ENCODE measurements at places on chromosomes 1 and 21.

- DNase-seq: no peak
Measured at GRCh38 chr1:85278853-85279314, 2.5 kb upstream of the BCL10 start.

DNA sequence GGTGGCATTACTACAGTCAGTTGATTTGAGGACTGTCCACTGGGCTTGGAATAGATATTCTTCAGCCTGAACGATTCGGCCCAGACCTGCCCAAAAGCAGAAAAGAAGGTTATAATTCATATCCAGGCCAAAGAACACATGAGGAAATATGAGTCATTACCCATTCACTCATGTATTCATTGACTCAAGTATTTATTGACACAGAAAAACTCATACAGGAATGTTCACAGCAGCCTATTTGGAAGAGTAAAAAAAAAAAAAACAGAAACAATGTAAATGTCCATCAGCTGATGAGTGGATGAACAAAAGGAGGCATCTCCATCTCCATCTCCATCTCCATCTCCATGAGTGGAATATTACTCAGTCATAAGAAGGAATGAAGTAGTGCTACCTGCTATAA, 15.9 kb downstream of the ZMYND12 start:
- DNase-seq: no peak

- no peak for DNase-seq
Measured at GRCh38 chr1:41448821-41449220, 35.7 kb downstream of the EDN2 start.

DNA sequence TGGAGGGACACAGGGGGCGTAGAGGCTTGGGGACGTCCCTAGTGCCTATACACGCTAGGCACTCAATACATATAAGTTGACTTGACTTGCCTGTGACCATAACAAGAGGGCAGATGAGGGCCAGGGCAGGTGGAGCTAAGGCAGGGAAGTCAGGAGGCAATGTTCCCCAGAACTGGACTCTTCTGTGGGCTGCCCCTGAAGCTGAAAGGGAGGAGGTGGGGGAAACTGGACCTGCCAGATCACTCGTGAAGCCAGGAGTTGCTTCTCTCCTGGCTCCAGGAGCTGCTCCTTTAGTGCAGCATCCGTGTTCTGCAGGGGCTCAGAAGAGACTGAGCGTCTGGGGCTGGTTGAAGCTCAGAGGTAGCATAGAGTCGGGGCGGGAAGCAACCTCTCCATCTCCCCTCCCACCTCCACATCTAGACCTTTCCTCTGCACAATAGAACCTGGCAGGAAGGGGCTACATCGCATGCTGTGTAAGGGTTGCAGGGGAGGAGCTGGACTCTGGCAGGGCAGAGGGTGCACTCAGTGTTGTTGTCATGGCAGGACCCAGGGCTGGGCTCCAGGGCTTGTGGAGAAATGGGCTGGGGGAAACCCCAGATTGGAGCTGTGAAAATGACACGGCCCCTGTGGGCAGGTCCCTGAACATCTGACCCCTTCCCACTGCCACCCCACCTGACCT, 2.9 kb upstream of the SEMA4A start:
- no peak for DNase-seq

DNA sequence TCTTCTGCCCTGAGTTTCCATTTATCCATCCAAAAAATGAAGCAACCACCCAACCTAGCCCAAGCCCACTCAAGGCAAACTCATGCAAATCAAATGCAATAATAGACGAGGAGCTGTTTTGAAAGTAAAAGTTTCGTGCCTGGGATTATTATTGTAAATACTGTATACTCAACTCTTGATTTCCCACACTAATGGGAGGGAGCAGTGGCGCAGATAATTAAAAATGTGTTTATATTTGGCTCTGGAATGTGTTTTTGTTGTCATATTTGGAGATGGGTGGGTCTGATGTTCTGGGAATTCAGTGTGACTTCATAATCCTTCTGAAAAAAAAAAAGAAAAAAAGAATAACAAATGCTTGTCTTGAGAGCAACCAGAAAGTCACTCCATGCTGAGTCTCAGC, 52.5 kb downstream of the KLHDC7A start:
- DNase-seq: no peak

DNA sequence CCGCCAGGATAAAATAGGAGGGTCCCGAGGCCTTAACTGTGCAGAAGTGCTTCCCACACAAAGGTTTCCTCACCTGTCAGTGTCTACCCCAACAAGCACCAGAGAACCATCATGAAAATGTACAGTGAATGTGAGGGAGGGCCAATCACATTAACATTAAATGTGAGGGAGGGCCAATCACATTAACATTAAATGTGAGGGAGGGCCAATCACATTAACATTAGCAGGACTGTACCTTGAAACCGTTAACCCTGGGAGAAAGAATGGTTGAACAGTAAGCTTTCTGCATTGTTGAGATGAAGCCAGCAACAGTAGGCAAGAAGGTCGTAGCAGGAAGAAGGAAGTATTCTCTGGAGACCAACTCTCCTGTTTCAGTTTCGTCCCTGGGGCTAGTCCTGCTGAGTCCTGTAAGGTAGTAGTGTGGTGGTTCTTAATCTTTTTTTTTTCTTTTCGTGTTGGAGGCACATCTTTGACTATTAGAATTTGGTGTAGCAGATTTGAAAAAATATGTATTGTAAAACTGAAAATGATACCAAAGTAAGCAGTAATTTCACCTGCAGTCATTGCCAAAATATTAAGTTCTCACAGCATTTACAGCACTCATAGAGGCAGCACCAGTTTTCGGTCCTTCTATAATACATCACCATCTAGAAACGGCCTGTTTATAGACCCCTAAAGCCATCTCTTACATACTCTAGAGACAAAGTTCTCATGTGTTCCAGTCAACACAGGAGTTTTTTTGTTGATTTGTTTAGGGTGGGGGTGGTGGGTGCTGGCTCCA, 98.6 kb upstream of the PPP2R5A start:
- DNase-seq: no peak

DNA sequence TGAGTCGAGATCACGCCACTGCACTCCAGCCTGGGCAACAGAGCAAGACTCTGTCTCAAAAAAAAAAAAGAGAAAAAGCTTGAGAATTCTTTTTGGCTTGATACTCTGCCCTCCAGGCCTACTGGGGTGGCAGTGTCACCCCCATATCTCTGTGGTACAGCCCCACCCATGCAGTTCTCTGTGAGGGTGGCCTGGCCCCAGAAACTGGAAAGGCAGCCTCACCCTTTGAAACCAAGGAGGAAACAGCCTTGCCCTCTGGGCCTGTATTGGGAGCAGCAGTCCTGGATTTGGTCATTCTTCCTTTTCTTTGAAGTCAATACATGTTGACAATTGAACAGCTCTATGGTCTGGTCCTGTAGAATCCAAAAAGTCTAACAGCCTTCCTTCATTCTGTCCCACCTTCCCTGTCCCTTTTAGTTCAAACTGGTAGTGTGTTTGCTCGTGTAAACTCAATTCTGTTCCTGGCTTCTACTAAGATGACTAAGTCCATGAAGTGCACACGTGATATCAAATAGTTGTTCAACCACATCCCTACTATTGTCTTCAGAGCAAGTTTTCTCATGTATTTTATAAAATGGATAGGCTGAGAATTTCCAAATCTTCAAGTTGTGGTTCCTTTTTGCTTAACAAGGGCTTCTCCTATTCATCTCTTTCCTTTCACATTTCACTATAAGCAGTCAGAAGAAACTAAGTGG, 13.2 kb downstream of the ST7L start:
- no peak for DNase-seq

DNA sequence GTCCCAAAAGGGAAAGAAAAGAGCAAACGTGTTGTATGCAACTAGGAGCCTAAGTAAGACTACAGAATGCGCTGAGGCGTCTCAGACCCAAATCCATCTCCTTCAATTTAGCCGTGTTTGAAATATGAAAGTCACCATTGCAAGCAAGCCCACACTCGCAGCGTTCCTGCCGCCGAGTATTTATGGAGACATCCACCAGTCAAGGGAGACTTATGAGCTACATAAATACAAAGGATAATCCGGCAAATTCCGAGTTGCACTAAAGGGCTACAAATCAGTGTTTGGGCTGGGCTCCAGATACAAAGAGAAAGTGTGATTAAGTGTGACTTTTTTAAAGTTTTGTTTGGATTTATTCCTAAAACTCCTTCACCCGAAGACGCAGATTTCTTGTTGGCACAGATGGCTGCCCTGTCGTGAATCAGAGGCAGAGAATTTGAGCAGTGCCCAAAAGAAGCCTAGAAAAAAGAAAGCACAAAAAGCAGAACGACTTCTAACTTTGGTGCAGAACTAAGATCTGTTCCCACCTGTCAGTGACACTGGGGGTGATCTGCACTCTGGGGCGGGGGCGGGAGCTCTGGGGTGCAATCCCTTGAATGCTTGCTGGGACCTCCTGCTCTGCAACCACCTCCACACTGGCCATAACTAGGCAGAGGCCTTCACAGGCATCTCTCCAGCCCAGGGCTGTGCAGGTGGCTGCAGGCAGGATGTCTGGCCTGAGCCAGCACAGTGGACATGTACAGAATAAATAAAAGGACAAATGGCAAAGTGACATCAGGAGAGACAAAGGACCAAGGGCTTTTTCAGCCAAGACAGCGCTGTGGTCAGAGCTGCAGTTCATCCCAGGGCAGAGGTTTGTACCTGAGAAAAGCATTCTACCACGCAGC, 489.7 kb downstream of the NPHP4 start:
- DNase-seq: no peak

- no peak for DNase-seq
Measured at GRCh38 chr1:221165839-221166500, 286.7 kb downstream of the HLX start.

- no peak for DNase-seq
Measured at GRCh38 chr1:89953131-89953626, 41.7 kb upstream of the ZNF326 start.

- DNase-seq: no peak
Measured at GRCh38 chr1:92583821-92584760, 97.4 kb upstream of the GFI1 start.

DNA sequence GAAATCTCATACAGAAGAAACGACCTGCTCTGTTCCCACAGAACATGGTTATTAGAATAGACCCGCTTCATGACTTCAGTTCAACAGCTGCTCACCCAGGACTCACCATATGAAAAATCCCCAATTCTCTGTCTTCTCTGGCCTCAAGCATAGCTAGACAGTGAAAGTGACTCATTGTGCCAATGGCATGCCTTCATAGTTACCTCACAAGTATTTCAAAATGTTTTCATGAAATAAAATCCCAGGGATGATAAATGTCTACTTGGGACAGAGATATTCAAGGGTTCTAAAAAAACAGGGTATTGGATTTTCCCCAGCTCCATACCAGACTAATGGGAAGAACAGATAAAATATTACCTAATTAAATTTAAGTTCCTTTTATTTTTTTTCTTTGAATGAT, 82.3 kb downstream of the NOTCH2 start:
- DNase-seq: no peak

- DNase-seq: no peak
Measured at GRCh38 chr21:39315603-39316445, 2.4 kb upstream of the BRWD1 start.

DNA sequence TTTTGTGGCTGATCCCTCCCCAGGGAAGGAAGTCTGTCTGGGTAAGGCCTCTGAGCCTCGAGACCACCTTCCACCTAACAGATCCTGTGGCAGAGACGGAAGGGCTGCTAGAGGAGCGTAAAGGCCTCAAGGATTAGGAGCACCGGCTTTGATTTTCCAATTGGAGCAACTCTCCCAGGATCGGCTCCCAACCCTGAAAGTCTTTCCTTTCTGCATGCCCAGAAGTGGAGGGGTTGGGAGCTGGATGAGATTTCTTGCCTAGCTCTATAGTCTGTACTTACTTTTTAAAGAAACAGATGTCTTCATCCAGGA, 41.4 kb downstream of the ELK4 start:
- no peak for DNase-seq

DNA sequence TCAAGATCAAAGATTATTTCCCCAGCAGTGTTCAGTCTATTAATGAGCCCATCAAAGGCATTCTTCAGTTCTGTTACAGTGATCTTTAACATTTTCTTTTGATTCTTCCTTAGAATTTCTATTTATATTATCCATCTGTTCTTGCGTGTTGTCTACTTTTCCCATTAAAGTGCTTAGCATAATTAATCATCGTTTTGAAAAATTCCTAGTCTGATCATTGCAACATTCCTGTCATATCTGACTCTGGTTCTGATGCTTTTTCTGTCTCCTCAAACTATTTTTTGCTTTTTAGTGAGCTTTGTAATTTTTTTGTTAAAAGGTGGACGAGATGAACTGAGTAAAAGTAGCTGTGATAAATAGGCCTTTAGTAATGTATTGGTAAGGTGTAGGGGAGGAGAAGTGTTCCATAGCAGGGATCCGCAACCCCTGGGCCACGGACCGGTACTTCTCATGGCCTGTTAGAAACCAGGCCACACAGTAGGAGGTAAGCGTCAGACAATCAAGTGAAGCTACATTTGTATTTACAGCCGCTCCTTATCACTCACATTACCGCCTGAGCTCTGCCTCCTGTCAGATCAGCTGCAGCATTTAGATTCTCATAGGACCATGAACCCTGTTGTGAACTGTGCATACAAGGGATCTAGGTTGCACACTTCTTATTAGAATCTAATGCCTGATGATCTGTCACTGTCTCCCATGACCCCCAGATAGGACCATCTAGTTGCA, 163.3 kb downstream of the PIK3R3 start:
- DNase-seq: no peak

- no peak for DNase-seq
Measured at GRCh38 chr1:41742219-41742618, 176.5 kb downstream of the HIVEP3 start.

- no peak for DNase-seq
Measured at GRCh38 chr1:82392513-82392912, 591.8 kb downstream of the ADGRL2 start.

GRCh38 chr1:220892997-220893700, 13.9 kb downstream of the HLX start:
- DNase-seq: no peak

GRCh38 chr1:27588256-27589232, 15.4 kb downstream of the AHDC1 start:
- no peak for DNase-seq

GRCh38 chr1:41558761-41559171, 74.3 kb upstream of the EDN2 start:
- DNase-seq: no peak

GRCh38 chr1:237416924-237417655, 375.1 kb downstream of the RYR2 start:
- DNase-seq: no peak

- no peak for DNase-seq
Measured at GRCh38 chr1:8789314-8790214, 27.9 kb downstream of the RERE start.

DNA sequence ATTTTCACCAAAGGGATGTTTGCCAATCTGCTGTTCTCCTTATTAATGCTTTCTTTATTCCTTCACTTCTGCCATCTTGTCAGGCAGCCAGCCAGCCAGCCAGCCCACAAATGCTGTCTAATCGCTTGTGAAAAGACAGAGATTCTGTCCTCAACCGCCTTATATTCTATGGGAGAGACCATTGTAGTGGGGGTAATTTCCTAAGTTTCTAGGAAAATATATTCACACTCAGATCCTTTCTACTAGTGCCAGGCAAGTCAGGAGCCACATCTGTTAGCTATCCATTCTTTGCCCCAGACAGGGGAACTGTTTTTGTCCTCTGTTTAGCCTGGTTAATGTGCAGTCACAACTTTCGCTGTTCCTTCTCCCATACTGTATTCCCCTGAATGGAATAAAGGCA, 1023.1 kb downstream of the ADGRL2 start:
- DNase-seq: no peak

- DNase-seq: no peak
Measured at GRCh38 chr1:81220614-81221071, 580.1 kb upstream of the ADGRL2 start.

- no peak for DNase-seq
Measured at GRCh38 chr1:15678578-15678977, 5.5 kb upstream of the PLEKHM2 start.

- no peak for DNase-seq
Measured at GRCh38 chr1:51697166-51697565, 80.3 kb downstream of the OSBPL9 start.

Measured in neural crest cell (in vitro differentiated cells).